Stimulated activated CD4-positive, alpha-beta T cell treated with anti-CD3 and anti-CD28 coated beads, Interleukin-15, amount 100 ng/mL, for 1 hour (primary cell): ENCODE measurements at places on chromosomes 3 and 15.

GRCh38 chr3:27681249-27681748, 40.8 kb downstream of the EOMES start:
- no peak for DNase-seq

DNA sequence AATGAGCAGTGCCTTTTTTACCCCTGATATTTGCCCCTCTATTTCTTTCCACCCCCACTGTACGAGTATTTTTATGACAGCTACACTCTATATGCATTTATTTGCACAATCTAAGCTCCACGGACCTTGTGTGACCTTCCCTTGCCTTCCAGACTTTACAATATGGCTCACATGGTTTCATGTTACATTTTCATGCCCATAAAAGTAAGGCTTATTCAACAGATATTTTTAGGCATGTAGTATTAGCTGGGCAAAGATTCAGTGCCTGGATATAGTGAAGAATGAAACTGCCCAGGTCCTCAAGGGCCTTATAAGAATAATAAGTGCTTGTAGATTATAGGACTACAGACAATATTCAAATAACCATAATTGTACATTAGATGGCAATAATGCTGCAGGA, 481.9 kb upstream of the CNTN4 start:
- no peak for DNase-seq

- no peak for DNase-seq
These were observed 139.1 kb upstream of the RAD18 start for GRCh38 chr3:9102240-9102981.

GRCh38 chr15:74196175-74196574, 6.4 kb downstream of the STRA6 start:
- no peak for DNase-seq

GRCh38 chr3:113105966-113106660, 105.2 kb upstream of the BOC start:
- DNase-seq: no peak

DNA sequence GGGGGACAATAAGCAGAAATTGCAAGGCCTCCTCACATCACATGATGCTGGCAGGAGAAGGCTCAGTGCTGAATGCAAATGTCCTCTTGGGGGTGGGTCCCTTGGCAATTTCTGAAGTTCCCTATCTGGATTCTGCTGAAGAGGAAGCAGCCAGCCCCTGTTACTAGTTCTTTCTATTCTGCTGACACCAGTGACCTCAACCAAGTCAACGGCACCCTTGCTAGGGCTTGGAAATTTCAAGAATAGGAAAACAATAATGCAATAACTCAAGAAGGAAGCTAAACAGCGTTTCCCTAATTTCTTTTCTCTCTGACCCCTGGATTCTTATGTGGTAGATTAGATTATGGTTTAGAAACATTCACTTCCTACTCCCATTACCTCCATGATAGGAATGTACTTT, 46.2 kb upstream of the FOXP1 start:
- no peak for DNase-seq

GRCh38 chr3:169847896-169848295, 21.8 kb downstream of the LRRC31 start:
- no peak for DNase-seq

DNA sequence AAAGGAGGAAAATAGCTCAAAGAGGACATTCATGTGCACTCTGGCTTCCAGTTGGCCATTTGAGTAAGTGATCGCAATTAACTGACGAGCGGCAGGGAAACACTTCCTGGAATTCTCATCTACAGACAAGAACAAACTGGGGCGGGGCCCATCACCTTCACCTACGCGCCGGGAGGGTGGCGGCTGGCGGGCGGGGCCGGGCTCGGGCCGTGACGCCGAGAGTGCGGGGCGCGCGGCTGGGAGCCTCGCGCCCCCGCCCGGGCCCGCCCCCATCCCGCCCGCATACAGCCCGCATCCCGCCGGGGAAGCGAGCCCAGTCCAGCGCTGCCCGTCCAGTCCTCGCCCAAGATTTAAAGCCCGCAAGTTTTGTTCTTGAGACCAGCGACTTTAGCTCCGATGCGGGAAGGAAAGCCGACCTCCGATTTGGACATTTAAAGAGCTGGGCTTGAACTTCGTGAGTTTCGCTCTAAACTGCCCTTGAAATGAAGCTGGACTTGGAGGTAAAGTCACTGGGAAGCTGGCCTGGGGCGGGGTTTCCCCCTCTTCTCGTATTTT, at the start of gene B3GNT5:
Gene B3GNT5 (plus strand): TSS at position 281 of the 555 bp plus-strand sequence. CDS start 16,546 bp downstream, outside the sequence.
- DNase-seq: peak; percentile 35

DNA sequence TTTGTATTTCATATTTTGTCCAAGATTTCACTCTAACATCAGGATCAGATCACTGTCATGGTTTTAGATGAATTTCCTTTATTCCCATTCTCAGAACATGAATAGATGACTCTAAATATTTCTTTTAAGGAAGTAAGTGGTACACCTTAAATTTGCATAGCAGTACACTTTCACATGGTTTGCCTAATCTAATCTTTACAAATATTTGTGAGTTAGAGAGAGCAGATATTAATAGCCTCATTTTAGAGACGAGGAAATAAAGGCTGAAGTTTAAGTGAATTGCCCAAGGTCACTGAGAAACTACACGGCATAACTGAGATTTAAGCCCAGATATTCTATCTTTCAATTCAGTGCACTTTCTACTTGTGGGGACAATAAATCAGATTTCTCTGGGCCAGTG, 14.2 kb downstream of the TERC start:
- no peak for DNase-seq

GRCh38 chr15:25987638-25988037, 124.5 kb upstream of the ATP10A start:
- DNase-seq: no peak

DNA sequence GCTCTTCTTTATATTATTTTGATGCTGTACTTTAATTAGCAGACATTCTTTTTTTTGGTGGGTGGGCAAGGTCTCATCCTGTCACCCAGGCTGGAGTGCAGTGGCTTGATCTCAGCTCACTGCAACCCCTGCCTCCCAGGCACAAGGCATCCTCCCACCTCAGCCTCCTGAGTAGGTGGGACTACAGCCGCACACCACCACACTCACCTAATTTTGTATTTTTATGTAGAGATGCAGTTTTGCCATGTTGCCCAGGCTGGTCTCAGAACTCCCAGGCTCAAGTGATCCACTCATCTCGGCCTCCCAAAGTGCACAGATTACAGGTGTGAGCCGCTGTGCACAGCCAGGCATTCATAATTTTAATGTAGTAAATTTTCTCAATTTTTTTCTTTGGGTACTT, 608.1 kb downstream of the ZNF385D start:
- DNase-seq: no peak

DNA sequence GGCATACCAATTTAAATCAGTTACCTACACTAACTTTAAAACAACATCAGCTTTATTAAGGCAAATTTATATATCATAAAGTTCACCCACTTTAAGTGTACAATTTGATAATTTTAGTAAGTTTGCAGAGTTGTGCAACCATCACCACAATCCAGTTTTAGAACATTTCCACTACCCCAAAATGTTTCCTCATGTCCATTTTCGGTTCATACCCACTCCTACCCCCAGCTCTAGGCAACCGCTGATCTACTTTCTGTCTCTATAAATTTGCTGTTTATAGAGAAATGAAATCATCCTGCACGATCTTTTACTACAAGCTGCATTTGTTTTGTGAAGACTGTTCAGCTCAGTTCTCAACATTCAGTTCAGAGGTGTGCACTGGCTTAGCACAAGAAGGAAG, 31.5 kb upstream of the FAM81A start:
- DNase-seq: no peak

DNA sequence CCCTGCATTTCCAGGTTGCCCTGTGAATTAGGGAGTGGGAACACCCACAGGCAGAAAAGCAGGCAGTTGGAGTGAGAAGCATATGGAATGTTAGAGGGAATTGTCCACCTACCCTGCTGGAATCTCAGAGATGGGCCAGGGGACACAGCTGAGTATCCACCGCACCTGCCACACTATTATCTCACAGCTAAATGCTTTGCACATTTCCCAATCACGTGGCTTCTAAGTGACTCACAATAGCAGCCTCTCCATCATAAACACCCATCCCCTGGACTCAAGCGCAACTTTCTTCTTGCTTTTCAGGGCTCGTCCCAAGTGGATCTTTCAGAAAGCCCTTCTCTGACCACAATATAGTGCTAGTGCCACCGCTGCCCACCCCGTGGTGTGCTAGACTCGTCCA, 389.0 kb upstream of the LMCD1 start:
- DNase-seq: no peak

GRCh38 chr3:153165261-153165681, 3.2 kb downstream of the RAP2B start:
- DNase-seq: no peak

DNA sequence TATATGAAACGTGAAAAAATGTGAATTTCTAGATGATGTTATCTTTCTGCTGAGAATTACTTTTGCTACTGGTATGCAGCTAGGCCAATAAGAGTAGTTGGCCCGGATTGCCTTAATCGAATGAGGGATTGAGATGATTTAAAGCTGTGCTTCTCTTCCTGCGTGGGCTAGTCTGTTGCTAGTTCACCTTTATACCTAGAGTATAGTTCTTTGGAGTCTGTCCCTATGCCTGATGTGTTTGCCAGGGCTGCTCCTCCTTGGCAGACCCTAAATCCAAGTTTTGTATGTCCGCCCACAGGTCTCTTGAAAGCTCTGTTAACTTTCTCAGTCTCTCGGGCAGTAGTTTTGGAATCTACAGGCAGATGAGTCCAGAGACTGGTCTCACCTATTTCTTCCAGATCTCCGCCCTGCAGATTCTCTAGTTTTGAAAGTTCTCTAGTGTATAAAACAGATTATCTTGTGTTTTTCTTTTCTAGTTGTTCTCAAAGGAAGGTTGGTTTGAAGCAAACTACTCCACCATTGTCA, 64.9 kb downstream of the MEF2A start:
- no peak for DNase-seq

DNA sequence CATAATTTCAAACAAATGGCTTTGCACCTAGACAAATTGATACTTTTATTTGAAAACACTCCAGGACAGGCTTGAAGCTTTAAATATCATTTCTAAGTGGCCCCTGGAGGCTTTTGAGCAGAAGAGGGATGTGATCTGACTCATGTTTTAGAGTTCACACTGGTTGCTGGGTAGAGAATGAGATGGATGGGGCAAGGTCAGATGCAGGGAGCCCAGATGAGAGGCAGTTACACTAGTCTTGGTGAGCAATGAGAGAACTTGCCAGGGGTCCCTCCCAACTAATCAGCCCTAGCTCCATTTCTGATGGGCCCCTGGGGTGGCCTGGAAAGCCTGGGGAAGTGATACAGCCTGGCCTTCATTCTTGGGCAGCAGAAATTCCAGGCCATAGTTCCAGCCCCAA, 190.4 kb downstream of the MEGF11 start:
- DNase-seq: no peak

DNA sequence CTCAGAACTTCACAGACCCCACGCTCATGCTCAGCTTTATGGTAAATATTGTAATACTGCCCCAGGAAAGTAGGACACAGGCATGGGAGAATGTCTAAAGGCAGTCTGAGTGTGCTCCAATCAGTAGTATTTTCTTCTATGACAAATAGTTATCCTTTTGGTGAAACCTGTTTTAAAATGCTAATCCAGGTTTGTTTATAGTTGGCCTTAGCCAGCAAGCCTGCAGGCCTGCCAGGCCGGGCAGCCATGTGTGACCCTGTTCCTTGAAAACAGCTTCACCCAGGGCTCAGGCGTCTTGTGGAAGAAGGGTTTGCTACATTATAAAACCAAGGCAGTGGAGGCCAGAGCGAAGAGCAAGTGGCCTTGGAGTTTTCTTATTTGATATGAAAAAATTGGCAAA, 104.7 kb downstream of the SEMA6D start:
- no peak for DNase-seq

- DNase-seq: peak; percentile 60
These were observed at the start of gene LXN for GRCh38 chr3:158672215-158673176. Gene LXN, minus strand, starts transcription at chr3:158672648. Its CDS starts 170 bp downstream, at chr3:158672478.

DNA sequence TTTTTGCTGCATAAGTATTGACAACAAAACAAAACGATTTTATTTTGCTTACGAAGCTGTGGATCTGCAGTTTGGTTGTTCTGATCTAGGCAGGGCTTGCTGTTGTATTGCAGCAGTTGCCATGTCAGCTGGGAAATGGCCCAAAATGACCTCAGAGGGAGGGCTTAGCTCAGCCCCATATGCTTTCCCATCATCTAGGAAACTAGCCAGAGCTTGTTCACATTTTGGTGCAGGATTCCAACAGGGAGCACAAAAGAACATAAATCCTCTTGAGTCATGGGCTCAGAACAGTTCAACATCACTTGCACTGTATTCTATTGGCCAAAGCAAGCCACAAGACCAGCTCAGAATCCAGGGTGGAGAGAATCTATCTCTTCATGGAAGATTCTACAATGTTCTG, 42.2 kb upstream of the ROBO2 start:
- no peak for DNase-seq

DNA sequence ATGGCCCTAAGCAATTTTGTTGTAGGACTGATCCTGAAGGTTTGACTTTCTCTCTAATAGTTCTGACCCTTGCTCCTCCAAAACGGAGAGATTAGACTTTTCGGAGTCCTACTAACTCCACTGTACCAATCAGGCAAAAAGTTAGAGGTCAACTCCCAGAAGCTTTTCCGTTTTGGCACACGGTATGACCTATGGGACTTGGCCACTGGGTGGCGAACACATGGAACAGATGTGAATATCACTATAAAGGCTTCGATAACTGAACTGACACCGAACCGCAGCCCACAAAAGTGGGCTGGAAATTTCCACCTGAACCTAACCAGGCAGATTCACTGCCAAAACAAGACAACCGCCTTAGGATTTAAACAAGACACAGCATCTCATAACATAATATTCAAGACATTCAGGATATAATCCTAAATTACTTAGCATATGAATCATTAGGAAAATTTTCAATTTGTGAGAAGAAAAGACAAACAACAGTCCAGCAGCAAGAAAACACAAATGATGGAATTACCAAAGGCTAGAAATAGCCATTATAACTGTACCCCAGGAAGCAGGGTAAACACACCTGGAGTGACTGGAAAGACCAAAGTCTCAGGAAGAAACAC, 12.2 kb upstream of the TM2D3 start:
- no peak for DNase-seq

- DNase-seq: no peak
These were observed 411.3 kb downstream of the FOXP1 start for GRCh38 chr3:71172189-71172588.

GRCh38 chr15:80871858-80872257, 92.7 kb downstream of the CEMIP start:
- DNase-seq: no peak

DNA sequence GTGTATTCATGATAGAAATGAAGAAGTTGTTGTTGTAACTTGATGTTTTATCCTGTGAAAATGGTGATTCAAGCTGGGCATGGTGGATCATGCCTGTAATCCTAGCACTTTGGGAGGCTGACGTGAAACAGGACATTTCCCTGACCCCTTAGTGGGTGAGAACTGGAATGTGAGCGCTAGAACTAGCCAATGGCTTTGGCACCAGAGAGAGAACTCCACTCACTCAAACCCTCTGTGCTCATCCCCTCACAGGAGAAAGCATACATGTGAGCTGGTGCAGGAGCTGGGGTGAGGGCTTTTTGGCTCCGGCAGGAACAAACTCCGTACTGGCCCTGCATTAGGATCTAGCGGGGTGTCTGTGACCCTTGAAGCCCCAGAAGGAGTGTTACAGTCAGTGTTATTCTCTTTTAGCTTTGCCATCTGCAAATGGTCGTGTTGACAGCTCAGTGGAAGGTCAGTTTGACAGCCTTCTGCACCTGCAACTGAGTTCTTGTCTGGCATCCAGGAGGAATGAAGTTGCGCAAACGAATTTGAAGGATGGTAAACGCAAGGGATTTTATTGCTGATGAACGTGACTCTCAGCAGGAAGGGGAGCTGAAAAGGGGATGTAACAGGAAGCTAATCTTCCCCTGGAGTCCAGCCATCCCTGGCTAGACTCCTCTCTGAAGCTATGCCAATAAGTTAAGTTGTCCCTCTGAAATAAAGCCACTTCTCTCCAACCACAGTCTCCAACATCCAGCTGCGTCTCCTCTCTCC, 1016.6 kb upstream of the CADM2 start:
- DNase-seq: no peak

- DNase-seq: no peak
These were observed 25.8 kb downstream of the RTP3 start for GRCh38 chr3:46523556-46523955.
